Activated naive CD8-positive, alpha-beta T cell treated with anti-CD3 and anti-CD28 coated beads, Interleukin-2, amount 10 ng/mL, durations not matched to agents 7 days and 5 days (primary cell): ENCODE measurements at places on chromosomes 4 and X.

DNA sequence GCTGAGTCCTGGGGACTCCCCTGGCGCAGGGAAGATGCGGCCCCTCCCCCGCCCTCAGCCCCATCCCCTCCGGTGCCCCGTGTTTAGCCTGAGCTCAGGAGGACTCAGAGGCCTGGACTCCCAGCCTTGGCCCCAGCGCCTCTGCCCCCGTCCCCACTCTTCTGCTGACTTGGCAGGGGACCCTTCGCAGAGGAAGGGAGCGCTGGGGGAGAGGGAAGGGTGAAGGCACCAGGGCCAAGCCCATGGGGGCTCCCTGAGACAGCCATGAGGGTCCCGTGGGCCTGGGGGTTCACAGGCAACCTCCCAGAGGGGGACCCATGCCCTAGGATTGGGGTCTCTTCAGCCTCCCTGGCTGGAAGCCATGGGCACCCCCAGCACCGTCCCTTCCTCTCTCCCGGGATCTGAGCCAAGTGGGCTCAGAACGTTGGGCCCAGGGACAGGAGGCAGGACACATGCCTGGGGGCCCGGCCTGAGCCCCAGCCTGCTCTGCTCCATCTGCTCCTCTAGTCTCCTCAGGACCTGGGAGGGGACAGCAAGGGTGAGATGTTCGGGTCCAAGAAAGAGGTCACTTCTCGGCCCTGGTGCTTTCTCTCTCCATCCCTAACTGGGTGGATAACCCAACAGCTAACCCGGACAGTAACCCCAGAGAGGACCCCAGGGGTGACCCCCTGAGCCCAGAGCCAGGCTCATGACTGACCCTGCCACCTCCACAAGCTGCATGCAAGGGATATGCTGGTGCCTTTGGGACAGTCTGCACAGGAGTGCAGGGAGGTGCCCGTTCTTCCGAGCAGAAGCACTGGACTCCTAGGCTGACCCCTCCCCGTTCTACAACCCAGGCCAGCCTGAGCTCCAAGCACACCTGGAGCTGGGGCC lies 1.5 kb upstream of the CPLX1 start:
- DNase-seq: no peak
- H3K4me1 ChIP-seq: peaks cover 2% of the 10 kb centered on the region
- no peak overlapping the region for H3K27ac ChIP-seq
- peaks cover 38% of the 10 kb centered on the region for H3K27me3 ChIP-seq
- H3K4me3 ChIP-seq: no peak overlapping the region

DNA sequence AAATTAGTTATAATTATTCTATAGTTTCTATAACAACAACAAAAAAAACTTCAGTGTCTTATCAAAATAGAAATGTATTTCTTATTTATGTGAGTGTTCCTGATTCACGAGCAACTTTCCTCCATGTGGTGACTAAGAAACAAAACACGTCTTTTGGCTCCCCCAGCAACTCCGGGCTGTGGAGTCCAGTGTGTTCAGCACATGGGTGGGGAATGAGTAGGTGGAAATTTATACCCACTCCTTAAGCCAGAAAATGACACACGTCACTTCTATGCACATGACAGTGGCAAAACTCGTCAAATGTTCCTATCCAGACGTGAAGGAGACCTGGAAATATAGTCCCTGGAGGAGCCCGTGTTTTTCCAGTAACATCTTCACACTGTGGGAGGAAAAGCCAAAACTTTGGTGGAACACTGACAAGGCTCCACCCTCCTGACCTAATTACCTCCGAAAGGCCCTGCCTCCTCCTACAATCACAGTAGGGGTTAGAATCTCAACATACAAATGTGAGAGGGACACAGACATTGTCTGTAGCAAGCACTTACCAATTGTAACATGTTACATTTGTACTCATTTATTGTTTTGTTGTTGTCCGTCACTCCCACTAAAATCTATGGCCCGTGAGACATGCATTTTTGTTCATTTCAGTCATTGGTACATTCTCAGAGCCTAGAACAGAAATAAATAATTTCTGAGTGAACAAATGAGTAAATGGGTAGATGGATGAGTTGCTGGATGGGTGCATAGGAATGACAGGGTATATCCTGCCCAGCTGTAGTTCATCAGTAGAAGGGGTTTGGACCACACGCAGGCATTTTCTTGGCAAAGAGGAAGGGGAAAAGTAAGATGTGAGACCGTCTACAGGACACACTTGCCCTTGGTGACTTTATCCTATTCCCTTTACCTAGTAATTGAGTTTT lies 605.8 kb upstream of the TENM3 start:
- H3K27ac ChIP-seq: no peak overlapping the region
- H3K36me3 ChIP-seq: no peaks in the 10 kb centered on the region
- H3K4me3 ChIP-seq: no peak overlapping the region

GRCh38 chrX:80766916-80767315 lies 42.8 kb downstream of the BRWD3 start:
- H3K27me3 ChIP-seq: no peaks in the 10 kb centered on the region
- H3K4me3 ChIP-seq: no peak overlapping the region
- H3K36me3 ChIP-seq: peaks cover 36% of the 10 kb centered on the region

GRCh38 chrX:25025615-25026014 lies 9.8 kb upstream of the ARX start:
- H3K4me1 ChIP-seq: peaks cover 11% of the 10 kb centered on the region
- no peak overlapping the region for H3K4me3 ChIP-seq
- no peaks in the 10 kb centered on the region for H3K36me3 ChIP-seq
- peaks cover 53% of the 10 kb centered on the region for H3K27me3 ChIP-seq
- no peak for DNase-seq

GRCh38 chr4:151567056-151567455 lies 158.1 kb downstream of the FHIP1A start:
- peaks cover 4% of the 10 kb centered on the region for H3K4me1 ChIP-seq
- no peak overlapping the region for H3K4me3 ChIP-seq
- no peak overlapping the region for H3K27ac ChIP-seq
- DNase-seq: no peak
- H3K27me3 ChIP-seq: peaks cover 28% of the 10 kb centered on the region

- H3K27ac ChIP-seq: no peak overlapping the region
- no peak overlapping the region for H3K4me3 ChIP-seq
- no peaks in the 10 kb centered on the region for H3K4me1 ChIP-seq
Observed at GRCh38 chr4:61336916-61337315, 136.8 kb downstream of the ADGRL3 start.

DNA sequence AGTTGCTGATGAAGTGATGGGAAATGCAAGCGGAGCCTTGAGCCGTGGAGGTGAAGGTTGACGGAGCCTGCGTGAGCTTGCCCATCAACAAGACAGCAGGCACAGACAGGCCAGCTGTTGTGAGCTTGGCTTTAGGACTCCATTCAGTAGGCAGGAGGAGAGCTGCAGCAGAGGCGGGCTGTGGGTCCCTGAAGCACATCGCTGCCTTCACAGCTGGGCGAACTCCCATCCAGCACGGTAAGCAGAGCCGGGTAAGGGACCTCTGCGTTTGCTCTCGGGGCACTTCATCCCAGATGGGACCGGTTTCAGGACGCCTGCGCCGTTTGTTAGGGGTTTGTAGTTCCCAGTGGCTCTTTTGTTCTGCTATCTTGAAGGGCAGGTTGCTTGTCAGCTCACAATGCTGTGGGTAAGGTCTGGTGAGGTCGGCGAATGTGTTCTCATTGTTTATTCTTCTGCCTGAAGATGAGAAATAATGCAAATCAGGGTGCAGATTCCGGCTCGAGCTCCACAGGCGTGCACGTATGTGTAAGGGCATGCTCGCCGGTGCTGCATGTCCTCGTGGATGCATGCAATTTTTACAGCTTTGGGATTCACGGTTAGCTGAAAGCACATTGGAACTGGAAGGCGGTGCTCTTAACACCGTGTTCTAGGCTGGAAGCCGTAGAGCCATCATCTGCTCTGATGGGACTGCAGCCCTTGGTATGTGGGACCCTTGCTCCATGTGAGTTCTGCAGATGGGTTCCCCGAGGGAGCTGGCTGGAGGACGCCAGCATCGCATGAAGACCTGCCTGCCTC lies 54.6 kb upstream of the CLDN34 start:
- peaks cover 11% of the 10 kb centered on the region for H3K27me3 ChIP-seq
- no peak overlapping the region for H3K4me3 ChIP-seq
- H3K27ac ChIP-seq: no peak overlapping the region
- no peak for DNase-seq

GRCh38 chr4:63296773-63297172 lies 1112.5 kb downstream of the TECRL start:
- no peaks in the 10 kb centered on the region for H3K36me3 ChIP-seq
- H3K27me3 ChIP-seq: no peaks in the 10 kb centered on the region
- no peak overlapping the region for H3K27ac ChIP-seq
- no peak overlapping the region for H3K4me3 ChIP-seq

GRCh38 chr4:108651014-108651791 lies 804 bp downstream of the OSTC start:
- H3K4me1 ChIP-seq: peaks cover 20% of the 10 kb centered on the region
- H3K27me3 ChIP-seq: no peaks in the 10 kb centered on the region
- DNase-seq: no peak

DNA sequence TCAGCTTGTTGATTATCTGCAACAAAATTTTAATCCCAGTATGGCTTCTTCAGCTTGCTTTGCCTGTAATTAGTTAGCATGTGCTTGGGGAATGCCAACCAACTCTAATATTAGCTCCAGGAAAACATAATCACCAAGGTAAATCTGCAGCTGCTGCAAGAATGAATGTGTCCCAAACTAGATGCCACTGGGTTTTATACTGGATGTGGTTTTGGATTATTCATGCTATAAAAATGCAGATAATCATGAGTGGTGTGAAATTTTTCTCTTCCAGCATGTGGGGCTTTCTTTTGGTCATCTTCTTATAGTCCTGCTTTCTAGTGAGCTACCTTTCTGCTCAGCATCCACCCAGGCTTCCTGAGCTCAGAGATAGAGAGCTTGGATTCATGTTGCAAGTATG lies 295.9 kb upstream of the CASK start:
- H3K27ac ChIP-seq: no peak overlapping the region
- no peaks in the 10 kb centered on the region for H3K36me3 ChIP-seq
- no peak overlapping the region for H3K4me3 ChIP-seq
- peaks cover 2% of the 10 kb centered on the region for H3K27me3 ChIP-seq
- no peaks in the 10 kb centered on the region for H3K4me1 ChIP-seq

DNA sequence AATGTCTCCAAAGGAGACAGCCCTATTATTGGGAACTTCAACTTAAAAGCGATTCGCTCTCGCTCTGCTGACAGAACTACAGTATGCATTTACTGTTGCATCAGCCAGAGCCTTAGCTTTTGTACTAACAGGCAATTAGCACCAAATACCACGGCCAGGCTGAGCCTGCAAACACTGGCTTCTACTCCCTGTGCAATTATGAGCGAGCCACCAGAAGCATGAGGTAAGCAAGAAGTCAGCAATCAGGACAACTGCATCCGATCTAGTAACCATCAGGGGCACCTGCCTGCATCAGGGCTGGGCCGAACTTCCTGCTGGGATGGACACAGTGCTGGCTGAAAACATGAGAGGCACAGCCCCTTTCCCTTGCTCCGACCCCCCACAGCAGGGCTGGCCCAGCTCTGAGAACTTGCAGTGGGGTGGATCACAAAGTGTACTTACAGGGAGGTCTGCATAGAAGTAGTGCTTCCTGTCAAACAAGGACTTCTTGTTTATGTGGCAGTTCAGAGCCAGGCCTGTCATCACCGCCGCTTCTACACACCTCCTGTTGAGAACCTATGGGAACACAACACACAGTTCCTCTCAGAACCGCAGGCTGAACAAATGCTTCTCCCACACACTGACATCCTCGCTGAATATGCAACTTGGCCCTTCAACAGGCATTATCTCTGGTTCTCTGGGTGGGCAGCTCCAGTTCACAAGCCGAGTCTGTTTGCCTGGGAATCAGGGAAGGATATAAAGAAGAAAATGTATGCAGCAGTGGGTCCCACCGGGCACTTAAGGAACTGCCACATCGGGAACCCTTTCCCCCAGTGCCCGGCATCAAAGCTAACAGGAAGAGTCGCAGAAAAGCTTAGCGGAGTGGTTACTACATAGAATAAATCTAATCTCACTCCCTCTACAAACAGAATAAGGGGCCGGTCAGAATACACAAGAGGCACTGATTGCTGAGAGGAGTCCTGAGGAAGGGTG lies 41.5 kb downstream of the GATB start:
- no peak for DNase-seq
- H3K4me3 ChIP-seq: no peak overlapping the region
- H3K36me3 ChIP-seq: no peaks in the 10 kb centered on the region
- no peaks in the 10 kb centered on the region for H3K27me3 ChIP-seq
- no peak overlapping the region for H3K27ac ChIP-seq

GRCh38 chr4:134326866-134327265 lies 125.3 kb upstream of the PABPC4L start:
- DNase-seq: no peak
- no peaks in the 10 kb centered on the region for H3K4me1 ChIP-seq
- no peak overlapping the region for H3K4me3 ChIP-seq
- H3K27ac ChIP-seq: no peak overlapping the region
- H3K27me3 ChIP-seq: no peaks in the 10 kb centered on the region

DNA sequence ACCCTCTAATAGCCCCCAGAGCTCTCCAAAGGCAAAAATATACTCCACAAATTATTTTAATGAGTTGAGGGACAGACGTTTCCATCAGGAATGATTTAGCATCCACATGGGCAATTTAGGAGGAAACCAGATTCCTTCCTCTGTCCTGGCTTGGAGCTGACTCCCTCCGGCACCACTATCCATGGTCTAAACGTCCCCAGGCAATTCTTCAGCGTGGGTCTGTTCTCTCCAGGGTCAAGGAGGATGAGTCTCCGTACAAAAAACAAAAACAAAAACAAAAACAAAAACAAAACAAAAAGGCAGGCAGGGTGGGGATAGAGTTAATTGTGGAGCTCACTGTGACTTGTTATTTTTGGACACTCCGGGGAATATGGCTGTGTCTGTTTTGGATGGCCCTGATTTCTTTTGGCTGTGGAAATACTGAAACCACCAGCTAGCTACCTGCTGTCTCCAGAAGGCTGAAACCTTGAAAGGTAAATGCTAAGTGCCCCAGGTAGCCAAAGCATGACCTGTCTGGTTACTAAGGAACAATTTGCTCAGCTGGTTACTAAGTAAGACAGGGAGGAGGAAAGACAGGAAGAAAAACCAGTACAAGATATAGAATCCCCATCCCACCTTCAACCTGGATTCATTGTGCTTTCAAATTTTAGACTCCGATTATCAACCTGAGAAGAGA lies 419.1 kb upstream of the LCORL start:
- no peak overlapping the region for H3K4me3 ChIP-seq
- DNase-seq: no peak
- H3K27me3 ChIP-seq: no peaks in the 10 kb centered on the region
- no peak overlapping the region for H3K27ac ChIP-seq
- no peaks in the 10 kb centered on the region for H3K4me1 ChIP-seq

DNA sequence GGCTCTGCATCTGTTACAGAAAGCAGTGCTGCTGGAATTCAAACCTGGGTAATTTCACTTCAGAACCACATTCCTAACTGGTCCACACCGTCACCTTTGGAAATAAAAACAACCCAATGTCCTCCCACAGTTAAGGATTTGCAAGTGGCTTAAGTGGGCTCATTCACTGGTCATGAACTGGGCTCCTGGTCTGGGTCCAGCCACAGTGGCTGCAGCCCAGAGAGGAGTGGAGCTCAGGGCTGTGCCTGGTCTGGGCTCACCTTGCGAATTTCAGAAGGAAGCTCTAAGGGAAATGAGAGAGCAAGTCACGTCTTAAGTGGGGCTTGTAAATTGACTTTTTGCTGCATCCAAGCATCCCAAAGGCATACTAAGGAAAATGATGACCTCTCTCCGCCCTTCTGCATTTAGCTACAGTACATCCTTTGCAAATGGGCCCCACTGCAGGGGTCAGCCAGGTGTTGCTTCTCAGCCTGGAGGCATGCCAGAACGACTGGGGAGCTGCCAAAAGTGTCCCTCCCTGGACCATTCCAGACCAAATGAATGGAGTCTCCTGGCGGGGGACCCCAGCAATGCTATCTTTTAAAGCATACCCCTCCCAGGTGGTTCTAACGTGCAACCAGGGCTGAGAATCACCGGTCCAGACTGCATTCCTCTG lies 25.6 kb upstream of the CRMP1 start:
- no peak for DNase-seq
- H3K4me3 ChIP-seq: no peak overlapping the region
- H3K27ac ChIP-seq: no peak overlapping the region
- H3K4me1 ChIP-seq: peaks cover 2% of the 10 kb centered on the region
